ENCODE measurements at places on chromosomes 2 and 18.

GRCh38 chr2:208978946-208979345, 444.9 kb upstream of the MAP2 start:
- no peak for DNase-seq

GRCh38 chr2:100653449-100654035, 90.7 kb downstream of the PDCL3 start:
- no peak for DNase-seq

DNA sequence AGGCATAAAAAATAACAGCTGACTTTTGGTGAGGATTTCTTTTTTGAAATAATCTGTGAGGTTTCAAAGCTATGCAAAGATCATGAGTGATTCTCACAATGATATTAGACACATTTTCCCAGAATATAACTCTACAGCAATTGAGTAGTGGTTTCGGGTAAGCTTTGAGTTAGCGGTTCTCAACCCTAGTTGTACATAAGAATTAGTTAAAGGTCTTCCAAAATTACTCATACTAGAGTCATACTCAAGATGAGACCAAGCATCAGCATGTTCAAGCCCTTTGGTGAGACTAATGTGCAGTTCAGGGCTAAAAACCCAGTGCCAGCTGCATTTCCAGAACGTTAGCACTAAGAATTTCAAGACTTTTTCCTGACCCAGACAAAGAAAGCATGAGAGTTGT, 31.1 kb downstream of the DSG4 start:
- DNase-seq: no peak

DNA sequence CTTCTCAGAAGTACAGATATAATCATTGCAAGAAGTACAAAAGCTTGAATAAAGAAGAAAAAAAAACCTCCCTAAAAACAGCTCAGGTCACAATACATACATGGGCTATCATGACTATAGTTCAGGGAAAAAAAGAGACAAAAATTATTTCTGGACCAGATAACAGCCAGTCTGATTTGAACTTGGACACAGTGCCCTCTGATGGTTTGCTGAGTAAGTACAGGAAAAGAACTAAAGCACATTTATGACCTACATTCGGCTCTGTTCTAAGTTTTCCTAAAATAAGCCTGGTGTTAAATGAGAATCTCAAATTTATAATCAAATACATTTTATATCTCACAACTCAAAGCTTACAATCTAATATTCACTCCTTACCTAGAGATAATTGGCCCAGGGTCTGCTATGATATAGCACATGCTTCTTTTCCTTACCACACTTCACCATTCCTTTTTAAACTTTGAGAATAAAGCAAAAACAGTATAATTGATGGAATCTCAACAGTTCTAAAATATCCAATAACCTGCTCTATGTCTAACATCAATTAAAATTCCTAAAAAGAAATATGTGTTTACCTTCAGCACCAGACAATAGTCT, 81.1 kb downstream of the RAPH1 start:
- DNase-seq: peak; percentile 62

DNA sequence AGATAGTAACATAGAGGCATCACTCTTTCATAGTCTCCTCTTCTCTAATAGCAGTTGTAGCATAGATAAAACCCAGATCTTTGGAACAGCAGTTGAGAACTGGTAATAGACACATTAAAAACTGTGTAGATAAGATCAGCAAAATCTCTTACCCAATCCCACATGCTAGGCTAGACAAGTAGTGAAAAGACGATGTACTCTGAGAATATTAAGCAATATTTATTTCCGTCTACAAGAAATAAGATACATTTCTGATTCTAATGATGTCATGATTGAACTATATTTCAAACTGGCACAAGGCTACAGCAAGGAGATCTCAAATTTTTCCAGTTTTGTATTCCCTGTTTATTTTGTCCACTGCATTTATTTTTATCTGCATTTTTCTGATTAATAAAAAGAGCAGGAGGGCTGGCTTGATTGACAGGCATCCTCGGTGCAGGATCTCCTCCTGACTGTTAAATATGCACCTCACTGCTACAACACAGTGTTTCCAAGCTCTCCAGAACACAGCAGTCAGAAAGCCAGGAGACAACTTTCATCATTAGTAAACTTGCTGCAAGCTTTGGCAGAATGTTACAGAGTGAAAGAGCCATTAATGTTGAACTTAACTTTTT, 73.3 kb upstream of the ATIC start:
- peak; percentile 38 for DNase-seq

DNA sequence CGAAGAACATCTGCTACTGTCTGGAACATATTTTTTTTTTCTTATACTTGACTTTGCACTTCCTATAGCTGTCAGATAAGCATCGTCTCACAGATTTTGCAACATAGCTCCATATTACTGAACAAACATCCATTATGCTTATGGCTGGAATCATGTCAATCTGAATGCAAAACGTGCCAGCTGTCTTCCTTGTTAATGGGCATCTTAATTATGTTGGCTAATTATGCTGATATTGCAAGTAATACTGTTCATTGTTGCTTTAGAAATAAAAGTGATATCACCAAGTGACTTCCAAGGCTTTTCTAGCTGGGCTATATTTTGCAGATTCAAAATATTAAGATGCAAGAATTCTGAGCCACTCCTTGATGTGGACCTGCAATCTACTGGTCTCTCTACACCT, 176.8 kb downstream of the ARL4C start:
- DNase-seq: no peak

- DNase-seq: no peak
These were observed 124.6 kb downstream of the RTP5 start for GRCh38 chr2:241994086-241994485.

- no peak for DNase-seq
These were observed 123.4 kb downstream of the ANKRD30BL start for GRCh38 chr2:132038179-132038882.

DNA sequence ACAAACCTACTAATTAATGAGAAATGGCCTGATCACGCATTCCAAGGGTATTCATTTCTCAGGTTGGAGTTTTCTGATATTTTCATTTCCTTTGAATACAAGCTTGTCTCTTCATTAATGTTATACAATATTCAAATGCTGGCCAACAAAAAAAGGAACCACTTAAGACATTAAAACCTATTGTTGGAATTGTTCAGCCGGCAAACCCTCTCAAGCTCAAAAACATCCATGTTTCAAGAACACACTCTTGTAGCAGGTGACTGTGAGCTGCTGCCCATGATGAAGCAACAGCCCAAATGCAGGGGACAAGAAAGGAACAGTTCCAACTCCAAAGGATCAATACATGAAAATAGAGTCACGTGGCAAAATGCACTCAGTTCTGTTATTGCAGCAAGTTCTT, 454.5 kb downstream of the BCL11A start:
- DNase-seq: no peak

DNA sequence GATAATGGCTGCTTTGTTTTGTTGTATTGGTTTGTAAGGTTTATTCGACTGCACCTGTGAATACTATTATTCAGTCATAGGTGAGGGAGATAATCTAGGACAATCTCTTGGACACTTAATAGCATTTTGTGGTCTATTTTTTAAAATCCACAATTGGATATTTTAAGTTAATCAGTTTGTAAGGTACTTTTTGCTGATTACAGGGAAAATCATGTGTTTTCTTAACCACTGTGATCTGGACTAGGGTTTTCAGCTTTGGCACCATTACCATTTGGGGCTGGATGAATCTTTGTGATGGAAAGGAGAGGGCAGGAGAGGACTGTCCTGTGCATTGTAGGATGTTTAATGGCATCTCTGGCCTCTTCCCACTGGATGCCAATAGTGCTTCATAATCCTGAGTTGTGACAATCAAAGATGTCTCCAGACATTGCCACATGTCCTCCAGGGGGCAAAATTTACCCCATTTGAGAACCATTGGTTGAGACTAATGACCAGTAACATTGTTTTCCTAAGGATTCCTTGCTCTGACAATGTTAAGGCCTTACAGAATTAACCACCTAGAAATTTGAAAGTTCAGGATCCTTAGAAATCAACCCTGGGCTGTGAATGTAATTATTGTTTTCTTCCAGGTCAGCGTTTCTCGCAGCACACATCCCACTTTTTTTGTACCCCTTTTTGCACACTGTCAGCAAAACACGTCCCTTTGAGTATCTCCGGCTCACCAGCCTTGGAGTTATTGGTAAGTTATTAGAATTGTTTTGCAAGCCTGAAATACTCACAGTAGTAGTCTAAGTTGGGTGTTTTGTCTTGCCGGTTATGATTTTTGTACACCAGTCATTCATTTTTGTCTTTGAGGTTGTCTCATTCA, 15.6 kb downstream of the CNOT9 start:
- no peak for DNase-seq

DNA sequence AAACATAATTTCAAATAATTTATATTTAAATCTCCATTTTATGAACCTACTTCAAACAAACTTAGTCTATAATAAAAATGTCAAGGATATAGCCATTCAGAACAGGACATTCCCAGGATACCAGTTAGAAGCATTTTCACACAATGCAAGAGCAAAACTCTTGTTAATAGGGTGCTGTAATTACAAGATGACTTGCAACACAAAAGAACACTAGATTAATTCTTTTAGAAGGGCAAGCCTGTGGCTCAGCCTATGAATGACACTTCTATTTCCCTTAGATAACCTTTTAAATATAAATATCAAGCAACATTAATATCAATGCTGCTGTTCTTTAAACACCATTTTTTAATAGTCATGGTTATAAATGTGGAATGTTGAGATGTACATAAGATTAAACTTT, 157.9 kb upstream of the SCN7A start:
- DNase-seq: no peak

- DNase-seq: peak; percentile 24
These were observed 61.9 kb downstream of the GREB1L start for GRCh38 chr18:21303895-21304294.

DNA sequence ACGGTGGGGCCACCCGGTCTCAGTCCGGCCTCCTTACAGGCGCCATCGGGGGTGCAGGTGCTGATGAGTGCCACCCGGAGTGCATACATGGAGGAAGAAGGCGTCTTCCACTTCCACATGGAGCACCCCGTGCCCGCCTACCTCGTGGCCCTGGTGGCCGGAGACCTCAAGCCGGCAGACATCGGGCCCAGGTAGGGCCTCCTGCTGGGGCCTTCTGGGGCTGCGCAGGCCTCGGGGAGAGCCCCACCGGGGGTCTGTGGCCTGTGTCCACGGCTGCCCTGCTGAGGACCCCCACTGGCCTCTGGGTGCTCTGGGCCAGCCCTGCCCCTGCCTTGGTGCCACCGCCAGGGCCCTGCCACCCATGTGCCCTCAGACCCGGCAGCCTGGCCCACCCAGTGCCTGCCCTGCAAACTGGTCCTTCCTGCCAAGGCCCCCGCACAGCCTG, 4.8 kb downstream of the RNPEPL1 start:
- no peak for DNase-seq

Data from HCEC 1CT (cell line).